ENCODE measurements at places on chromosomes 7 and 10. TPM values are rescaled to one million over a fixed set of nuclear protein-coding genes. Genes with fewer than 3 reads are reported as not detected.

GRCh38 chr10:87095236-87095945 lies 385 bp downstream of the SHLD2 start:
- H3K27me3 ChIP-seq, result no peaks in the 10 kb centered on the region
- peak overlapping the region; percentile 92 for H3K27ac ChIP-seq
- H3K36me3 ChIP-seq, result peaks cover 16% of the 10 kb centered on the region
- H3K4me3 ChIP-seq, result peak overlapping the region; percentile 82

DNA sequence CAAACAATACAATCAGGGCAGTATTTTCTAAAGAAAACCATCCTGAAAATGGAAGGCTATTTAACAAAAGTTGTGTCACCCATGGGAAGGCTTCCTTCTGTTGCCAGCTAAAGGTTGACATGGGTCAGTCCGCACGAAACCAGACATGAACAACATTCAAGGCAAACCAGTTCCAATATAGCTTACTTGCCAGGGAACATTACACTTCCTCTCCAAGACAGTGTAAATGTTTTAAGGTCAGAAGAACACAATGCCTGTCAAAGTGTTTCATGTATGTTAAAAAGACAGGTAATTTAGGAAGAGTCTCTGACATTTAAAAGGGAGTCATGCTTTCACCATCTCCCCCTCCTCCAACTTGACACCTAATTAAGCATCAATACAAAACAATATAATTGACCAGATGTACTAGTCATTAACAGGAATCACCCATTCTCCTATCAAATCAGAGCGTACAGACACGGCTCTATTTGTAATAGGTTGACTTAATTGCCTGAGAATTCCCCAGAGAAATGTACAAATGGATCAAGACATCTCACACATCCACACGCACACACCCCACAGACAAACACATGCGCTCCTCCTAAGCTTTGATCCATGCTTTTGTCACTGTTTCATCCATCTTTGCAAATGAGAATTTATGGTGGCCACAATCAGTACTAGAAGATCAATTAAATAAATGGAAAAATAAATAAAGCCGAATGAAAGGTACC lies 69.5 kb downstream of the CACNA2D1 start:
- H3K4me1 ChIP-seq, result peaks cover 6% of the 10 kb centered on the region
- H3K27ac ChIP-seq, result no peak overlapping the region
- no peaks in the 10 kb centered on the region for H3K27me3 ChIP-seq
- DNase-seq, result no peak
- H3K36me3 ChIP-seq, result no peaks in the 10 kb centered on the region

DNA sequence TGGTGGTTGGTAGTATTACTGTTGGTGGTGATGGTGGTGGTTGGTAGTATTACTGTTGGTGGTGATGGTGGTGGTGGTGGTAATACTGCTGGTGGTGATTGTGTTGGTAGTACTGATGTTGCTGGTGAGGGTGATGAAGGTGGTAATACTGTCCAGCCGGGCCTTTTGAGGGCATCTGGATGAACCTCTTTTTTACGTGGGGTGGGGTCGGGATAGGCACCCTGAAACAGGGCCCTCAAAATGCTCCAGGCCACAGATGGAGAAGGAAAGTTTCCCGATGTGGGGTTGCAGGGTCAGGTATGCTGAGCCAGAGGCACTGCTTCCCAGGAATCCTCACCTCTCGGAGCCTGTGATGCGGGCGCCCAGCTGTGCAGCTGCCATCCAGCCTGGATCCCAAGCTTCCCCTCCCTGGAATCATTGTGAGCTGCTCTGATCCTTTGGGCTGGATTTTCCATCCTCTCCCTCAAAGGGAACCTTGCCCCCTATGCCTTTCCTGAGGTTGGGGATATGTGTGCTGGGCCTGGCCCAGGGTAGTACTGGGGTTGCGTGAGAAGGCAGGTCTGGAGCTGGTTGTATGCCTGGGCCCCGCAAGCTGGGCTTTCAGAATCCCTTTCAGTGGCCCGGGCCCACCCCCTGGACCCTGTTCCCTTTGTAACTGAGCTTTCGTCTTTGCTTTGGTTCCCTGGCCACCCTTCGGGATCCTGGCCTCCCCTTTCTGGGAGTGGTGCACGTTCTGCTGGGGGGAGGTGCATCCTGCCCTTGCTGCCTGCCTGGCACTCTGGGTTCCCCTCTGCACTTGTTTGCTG lies 43.3 kb downstream of the DOCK1 start:
- H3K36me3 ChIP-seq, result no peaks in the 10 kb centered on the region
- H3K27ac ChIP-seq, result no peak overlapping the region
- peak; percentile 73 for DNase-seq
- H3K4me1 ChIP-seq, result no peaks in the 10 kb centered on the region
- no peak overlapping the region for H3K4me3 ChIP-seq
- no peaks in the 10 kb centered on the region for H3K27me3 ChIP-seq

Gene SUN3
- total RNA-seq, result not detected

- peaks cover 49% of the 10 kb centered on the region for H3K27me3 ChIP-seq
These were observed 26.5 kb upstream of the PRKAG2 start for GRCh38 chr7:151903249-151904032.

DNA sequence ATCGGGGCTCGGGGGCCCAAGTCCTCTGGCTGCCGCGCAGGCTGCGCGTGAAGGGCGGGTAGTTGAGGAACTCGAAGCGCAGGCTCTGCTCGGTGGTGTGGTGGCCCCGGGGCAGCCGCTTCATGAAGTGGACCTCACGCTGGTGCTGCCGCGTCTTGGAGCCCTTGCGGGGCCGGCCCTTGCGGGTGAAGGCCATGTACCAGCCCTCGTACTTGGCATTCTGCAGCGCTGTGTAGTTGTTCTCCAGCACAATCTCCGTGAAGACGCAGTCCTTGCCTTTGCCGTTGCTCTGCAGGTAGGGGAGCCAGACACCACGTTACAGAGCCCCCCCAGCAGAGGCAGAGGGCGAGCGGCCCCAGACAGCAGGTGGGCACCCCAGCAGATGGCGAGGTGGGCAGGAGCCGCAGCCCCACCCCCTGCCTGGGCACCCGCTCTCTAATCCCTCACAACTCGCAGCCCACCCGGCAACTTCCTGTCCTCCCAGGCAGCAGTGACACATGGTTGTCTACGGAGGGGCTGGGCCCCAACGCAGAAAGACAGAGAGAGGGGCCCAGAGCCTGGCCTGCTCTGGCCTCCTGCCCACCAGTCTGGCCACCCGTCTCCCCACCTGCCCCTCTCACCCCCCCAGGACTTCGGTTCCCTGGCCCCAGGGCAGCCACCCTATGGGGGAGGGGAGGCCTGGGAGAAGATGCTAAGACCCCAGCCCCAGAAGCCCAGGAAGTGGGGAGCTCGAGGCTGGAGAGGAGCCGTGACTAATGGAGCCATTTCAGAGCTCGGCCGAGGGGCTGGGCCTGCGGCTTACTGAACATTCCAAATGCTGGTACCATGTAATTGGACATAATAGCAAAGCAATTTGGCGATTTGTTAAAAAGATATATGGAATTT lies 5.3 kb downstream of the FGF8 start:
- H3K4me1 ChIP-seq, result peaks cover 12% of the 10 kb centered on the region
- H3K36me3 ChIP-seq, result no peaks in the 10 kb centered on the region
- H3K27me3 ChIP-seq, result peaks cover 73% of the 10 kb centered on the region
- DNase-seq, result no peak
